ENCODE measurements at places on chromosomes 7 and 10. TPM values are rescaled to one million over a fixed set of nuclear protein-coding genes. Genes with fewer than 3 reads are reported as not detected.

C7orf25 gene
- total RNA-seq: 4.4 TPM

HACD1 gene
- total RNA-seq: 14.0 TPM

SLC18A2 gene
- total RNA-seq: under 0.01 TPM

ENKUR gene
- 3.7 TPM for total RNA-seq

TMEM178B gene
- total RNA-seq: 64.7 TPM

PLAC9 gene
- 1.7 TPM for total RNA-seq

MKI67 gene
- total RNA-seq: 4.2 TPM

ADAM22 gene
- 73.5 TPM for total RNA-seq

MLXIPL gene
- not detected for total RNA-seq

CCDC136 gene
- total RNA-seq: 40.6 TPM

SFMBT2 gene
- 10.1 TPM for total RNA-seq

NPTX2 gene
- 6.1 TPM for total RNA-seq

HOXA6 gene
- total RNA-seq: not detected

DNAJB6 gene
- total RNA-seq: 157 TPM

ELN gene
- total RNA-seq: 11.3 TPM

ASAH2 gene
- 2.2 TPM for total RNA-seq

HTR5A gene
- 1.2 TPM for total RNA-seq
